ENCODE measurements at places on chromosomes 12 and 14.

DNA sequence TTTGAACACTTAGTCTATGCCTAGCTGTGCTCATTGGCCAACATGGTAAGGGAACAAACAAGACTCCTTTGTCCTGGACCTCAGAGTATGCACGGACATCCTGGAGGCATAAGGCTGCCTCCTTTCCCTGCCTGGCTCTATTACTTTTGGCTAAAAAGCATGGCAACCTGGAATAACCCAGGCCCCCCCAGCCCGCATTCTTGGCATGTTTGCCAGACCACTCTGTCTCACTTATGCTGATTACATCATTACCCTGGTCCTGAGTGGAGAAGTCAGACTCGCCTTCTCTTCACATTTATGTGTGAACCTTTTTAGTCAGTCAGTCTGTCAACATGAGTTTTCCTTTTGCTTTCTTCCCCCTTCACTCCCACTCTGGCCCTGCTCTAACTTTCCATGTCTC lies 58.0 kb upstream of the ELK3 start:
- no peak for DNase-seq

DNA sequence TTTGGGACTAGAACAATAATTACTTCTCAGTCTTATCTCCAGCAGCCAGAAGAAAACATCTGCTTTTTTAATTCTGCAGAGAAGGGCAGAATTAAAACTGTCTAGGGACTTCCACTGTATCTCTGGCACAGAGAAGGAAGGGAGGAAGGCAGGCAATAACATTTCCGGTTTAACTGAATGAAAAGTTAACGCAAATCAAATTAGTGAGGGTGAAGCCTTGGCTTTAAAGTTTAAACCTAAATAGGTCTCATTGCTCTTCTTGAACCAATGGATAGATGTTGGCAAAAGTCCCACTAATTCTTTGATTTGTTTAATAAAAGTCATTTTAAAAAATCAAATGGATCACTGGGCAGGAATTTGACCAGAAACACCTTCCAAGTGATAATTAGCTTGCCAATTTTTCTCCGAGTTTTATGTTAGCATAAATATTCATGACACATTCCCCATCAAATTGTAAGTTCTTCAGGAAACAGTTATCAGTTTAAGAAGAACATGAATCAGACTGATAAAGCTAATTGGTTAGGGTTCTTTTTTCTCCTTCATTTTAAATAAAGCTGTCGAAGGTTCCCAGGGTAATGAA lies 181.9 kb downstream of the SLC15A5 start:
- DNase-seq: no peak

DNA sequence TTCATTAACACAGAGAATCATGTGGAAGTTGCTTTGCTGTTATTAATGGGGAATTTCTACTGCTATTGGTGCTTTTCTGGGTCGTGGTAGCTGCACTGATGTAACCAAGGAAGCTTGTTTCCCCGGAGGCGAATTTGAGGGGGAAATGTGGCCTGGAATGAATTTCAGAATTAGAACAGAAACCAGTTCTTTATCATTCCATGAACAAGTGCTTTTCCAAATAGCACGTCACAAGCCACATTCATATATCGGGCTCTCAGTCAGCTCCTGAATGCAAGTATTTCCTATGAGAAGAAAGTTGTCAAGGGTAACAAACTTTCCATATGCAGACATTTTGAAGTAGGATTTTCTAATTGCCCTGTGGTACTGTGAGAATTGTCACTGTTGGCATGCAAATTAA lies 1353.2 kb downstream of the AACS start:
- no peak for DNase-seq

DNA sequence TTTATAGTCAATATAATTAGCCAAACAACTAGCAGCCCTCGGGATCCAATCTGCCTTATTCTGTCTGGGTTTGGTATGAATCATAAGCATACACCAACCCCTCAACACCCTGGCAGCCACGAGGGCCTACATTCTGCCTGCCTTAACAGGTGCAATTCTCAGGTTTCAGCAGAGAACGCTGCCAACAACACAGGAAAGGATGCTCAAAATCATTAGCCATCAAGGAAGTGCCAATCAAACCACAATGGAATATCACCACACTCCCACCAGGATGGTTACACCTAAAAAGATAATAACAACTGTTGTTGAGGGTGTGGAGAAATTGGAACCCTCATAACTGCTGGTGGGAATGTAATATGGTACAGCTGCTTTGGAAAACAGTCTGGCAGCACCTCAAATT lies 122.8 kb downstream of the TTC7B start:
- DNase-seq: peak; percentile 65

GRCh38 chr12:98352835-98353234 lies 162.6 kb upstream of the TMPO start:
- DNase-seq: no peak

DNA sequence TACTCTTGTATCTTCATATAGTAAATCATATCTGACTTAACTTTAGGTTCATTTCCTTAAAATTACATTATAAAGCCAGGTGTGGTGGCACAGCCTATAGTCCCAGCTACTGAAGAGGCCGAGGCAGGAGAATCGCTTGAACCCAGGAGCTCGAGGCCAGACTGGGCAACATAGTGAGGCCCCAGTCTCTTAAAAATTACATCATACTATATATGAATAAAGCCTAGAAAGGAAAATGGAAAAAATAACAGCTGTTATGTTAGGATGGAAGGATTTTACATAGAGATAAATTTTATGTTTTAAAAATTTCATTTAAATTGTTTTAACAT lies 4.2 kb downstream of the HECTD1 start:
- DNase-seq: no peak

DNA sequence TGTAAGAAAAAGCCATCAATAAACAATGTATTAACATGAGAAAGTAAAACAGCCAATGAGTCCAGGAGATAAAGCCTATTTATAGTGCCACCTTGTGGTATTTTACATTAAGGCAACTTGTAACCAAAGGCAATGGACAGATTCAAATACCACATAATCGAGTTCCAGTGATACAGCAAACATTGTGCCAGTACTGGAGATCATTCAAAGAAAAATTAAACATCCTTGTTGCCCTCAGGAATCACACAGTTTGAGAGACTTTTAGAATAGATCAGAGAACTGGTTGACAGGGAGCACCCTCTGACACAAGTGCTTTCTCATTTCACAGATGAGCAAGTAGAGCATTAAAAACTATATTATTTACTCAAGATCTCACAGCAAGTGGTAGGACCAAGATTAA lies 98.1 kb downstream of the DDHD1 start:
- peak; percentile 50 for DNase-seq

DNA sequence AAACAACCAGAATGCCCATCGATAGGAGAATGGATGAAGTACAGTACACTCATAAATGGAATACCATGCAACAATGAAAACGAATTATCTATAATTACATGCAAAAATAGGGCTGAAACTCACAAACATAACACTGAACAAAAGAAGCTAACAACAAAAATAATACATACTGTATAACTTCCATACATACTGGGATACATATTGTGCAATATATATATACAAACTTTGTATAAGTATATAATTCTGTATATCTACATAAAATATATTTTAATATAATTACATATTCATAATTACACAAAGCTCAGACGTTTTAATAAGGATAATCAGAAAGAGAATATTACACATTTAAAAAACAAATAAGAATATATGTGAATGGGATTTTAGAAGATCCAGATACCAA lies 90.2 kb downstream of the CDK17 start:
- no peak for DNase-seq

- DNase-seq: peak; percentile 91
Measured at GRCh38 chr12:67609226-67609870, 39.2 kb upstream of the DYRK2 start.

DNA sequence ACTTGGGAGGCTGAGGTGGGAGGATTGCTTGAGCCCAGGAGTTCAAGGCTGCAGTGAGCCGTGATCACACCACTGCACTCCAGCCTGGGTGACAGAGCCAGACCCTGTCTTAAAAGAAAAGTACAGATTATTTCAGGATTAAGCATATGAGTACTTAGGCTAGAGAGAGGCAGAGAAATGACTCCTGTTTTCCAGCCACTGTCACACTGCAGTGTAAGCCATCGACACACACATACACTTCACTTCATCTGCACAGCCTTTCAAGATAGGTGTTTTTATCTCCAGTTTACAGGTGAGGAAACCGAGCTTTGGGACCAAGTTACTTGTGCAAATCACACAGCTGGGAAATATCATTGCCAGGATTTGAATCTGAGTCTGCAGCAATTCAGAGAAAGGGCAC lies 77.2 kb downstream of the ETV6 start:
- no peak for DNase-seq

GRCh38 chr14:55019968-55020554 lies 6.8 kb downstream of the WDHD1 start:
- DNase-seq: no peak

- no peak for DNase-seq
Measured at GRCh38 chr12:47247418-47247817, 167.7 kb upstream of the AMIGO2 start.

GRCh38 chr12:109926016-109926415 lies 25.9 kb downstream of the TCHP start:
- DNase-seq: no peak

DNA sequence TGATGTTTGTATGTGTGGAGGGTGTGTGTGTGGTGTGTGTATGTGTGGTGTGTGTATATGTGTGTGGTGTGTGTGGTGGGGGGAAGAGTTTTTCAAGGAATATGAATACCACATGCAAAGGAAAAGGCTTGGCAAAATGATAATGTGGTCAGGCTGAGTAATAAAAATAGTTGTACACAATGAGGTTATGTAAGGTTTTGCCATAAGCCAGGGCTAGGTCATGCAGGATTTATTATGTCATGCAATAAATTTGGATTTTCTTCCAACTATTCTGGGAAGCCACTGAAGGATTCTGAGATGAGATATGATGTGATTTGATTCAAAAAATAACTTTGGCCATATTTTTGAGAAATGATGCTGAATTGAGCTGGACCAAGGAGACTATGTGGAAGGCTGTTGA lies 1191.6 kb upstream of the SEL1L start:
- DNase-seq: no peak

GRCh38 chr12:42516573-42516972 lies 73.0 kb downstream of the PRICKLE1 start:
- no peak for DNase-seq

- no peak for DNase-seq
Measured at GRCh38 chr12:3538466-3539030, 47.5 kb downstream of the PRMT8 start.

GRCh38 chr12:22399464-22400180 lies 65.1 kb upstream of the ST8SIA1 start:
- DNase-seq: no peak

- DNase-seq: no peak
Measured at GRCh38 chr14:90426031-90426540, 29.3 kb downstream of the CALM1 start.

DNA sequence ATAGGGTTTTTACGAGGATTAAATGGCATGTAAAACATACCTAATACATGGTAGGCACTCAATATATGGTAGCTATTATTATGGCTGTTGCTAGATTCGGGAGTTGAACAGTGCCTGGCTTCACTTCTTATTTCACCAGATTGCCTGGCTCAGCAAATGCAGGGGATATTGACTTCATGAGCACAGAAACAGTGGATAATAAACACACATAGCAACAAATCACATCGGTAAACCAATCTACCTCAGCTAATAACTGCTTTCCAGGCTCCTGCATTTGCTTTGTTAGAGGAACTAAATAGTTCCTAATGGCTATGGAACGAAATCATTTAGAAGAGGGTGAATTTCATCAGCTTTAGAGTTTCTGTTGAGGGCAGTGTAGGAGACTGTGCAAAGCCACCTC lies 105.2 kb upstream of the TMCC3 start:
- no peak for DNase-seq

DNA sequence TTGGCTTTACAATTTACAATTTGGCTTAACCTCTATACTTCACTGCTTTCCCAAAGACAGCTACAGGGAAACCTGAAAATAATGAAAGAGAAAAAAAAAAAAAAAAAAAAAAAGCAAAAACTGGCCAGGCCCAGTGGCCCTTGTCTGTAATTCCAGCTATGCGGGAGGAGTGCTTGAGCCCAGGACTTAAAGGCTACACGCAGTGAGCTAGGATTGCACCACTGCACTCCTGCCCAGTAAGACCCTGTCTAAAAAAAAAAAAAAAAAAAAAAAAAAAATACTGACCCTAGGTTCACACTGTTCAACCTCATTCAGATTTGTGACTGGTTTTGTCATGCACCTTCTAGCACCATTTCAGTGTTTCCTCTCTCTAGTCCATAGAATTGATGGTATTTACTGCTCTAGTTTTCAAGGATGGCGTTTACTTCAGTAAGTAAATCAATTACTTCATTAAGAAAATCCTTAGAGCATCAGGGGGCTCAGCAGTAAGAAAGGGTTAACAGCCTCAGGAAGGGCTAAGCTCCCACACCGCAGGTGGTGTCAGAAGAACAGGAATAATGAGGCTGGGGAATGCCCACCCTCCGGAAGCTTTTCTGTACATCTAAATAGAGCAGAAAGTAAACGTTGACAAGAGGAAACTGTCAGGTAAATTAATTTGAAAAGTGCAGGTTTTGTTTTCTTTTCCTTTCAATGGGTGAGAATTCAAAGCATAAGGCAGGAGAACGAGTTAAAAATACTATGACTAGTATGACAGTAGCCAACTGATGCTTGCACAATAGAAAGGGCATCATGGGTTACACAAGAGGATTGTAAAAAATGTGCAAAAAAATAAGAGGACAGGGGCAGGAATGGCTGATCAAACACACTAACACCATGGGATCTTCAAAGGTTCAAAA lies 115.0 kb upstream of the MDM1 start:
- no peak for DNase-seq

GRCh38 chr12:118237908-118238307 lies 102.0 kb downstream of the PEBP1 start:
- no peak for DNase-seq

DNA sequence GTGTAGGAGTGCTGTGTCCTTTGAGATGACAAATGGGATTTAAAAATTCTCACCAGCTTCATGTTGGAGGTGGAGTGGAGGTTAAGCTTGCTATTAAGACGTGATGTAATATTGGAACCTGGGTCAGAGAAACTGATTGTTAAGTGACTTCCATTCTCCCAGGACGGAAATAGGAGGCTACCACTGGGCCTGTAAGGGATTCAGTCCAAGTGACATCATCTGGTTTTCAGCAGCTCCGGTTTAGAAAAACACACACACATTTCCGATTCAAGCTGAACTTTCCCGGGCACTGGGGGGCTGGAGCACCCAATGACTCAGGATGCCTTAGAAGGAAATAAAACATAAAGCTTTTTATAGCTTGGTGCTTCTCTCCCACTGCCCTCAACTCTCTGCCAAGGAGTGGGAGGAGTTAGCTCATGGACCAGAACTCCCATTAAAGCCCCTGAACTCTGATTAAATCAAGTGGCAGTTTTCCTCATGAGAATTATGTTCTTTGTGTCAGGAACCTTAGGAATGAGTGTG lies 12.4 kb downstream of the CALM1 start:
- no peak for DNase-seq

GRCh38 chr12:64273527-64274403 lies 51.7 kb upstream of the KICS2 start:
- no peak for DNase-seq

DNA sequence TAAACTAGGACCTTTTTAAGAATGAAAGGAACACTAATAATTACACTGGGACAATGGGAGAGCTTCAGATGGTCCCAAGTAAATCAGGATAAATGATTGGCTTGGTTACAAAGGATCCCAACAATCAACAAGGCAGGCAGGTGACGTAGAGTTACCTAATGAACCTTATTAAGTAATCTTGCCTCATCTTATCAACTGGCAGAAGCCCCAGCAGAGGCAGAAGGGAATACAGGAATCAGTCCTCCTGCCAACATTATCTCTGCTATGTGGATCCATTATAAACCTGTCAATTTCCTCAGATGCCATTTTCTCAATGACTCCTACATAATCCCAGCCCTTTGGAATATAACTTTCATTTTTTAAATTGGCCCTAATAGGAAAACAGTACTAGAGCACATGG lies 11.4 kb downstream of the DCAF5 start:
- no peak for DNase-seq

GRCh38 chr14:45068396-45068795 lies 15.5 kb upstream of the PRPF39 start:
- DNase-seq: no peak

All from NCI-H1694 treated with DMSO at 0.1 percent for 48 hours (cell line).